ENCODE measurements at places on chromosomes 7 and 10.
A peak's percentile ranks its signal among the peaks of the same experiment; 100 is the strongest.

- no peak for DNase-seq
These were observed 447.3 kb upstream of the NRP1 start for GRCh38 chr10:33781606-33782395.

GRCh38 chr7:34463830-34464229 lies 194.2 kb upstream of the NPSR1 start:
- DNase-seq: peak; percentile 30

- DNase-seq: peak; percentile 31
These were observed 279.8 kb downstream of the SEC23IP start for GRCh38 chr10:120172356-120172755.

DNA sequence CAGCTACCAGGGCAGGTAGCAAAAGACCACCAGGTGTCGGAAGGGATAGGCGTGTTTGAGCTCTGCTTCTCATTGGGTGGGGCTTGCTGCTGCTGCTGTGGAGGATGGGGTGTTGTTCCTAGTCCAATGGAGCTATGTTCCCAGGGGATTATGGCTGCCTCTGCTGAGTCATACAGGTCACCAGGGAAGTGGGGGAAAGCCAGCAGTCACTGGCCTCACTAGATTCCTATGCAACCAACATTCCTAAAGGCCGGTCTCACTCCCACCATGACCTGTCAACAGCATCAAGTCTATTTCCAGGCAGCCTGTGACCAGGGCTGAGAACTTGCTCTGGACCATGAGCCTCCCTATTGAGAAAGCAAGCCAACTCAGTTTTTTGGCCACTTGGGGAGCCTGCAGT lies 1160.8 kb downstream of the REEP3 start:
- DNase-seq: peak; percentile 41

DNA sequence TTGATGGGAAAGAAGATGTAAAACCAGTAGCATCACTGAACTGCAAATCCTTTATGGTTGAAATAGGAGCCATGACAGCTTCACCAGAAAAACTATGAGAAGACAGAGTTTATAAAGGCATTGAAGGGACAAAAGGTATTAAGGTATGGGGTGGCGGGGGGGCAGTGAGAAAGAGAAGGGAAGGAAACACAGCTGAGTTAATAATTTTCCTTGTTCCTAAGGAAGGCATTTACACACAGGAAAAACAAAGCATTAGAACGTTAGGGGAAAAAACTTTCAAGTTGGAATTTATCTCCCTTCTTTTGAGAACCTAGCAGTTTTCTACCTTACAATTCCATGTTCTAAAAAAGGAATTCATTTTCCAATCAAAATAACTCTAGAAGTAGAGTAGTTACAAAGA lies 4.4 kb downstream of the LARP4B start:
- DNase-seq: peak; percentile 26

- no peak for DNase-seq
These were observed 15.8 kb upstream of the LYZL2 start for GRCh38 chr10:30645340-30645827.

DNA sequence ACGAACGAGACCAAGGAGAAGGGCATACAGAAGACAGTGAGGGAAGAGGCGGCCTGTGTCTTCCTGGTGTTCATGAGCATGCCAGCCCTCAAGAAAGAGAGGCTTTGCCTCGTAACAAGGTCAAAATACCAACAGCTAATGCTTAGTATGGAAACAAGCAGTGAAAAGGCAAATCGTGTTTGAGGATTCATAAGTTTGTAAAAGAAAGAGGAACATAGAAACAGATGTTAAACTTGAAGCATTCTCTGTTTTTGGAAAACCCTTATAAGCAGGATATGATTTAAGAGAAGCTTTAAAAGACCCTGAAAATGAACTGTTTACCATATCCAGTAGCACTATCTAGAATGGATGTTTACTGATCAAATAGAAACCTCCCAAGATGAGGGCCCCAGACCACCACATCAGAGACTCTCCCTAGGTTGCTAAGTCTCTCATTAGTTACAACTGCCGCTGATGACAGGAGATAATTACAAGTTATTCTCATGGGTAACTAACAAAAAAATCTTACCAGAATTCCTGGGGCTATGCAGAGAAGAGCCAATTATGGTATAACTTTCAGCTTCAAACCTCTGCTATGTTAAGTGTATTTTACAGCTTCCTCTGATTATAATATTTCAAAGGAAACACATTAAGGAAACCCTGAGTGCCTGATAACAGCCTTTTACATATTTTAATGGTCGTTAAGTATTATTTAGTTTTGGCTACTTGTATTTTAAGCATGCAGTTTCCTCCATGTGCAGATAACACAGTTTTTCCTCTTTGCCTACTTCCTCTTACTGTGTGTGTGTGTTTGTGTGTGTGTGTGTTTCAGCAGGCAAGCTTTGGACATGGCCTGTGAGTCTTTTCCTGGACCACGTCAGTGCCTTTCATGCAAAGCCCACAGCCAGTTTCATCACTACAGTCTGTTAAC lies 17.9 kb downstream of the JCAD start:
- no peak for DNase-seq

DNA sequence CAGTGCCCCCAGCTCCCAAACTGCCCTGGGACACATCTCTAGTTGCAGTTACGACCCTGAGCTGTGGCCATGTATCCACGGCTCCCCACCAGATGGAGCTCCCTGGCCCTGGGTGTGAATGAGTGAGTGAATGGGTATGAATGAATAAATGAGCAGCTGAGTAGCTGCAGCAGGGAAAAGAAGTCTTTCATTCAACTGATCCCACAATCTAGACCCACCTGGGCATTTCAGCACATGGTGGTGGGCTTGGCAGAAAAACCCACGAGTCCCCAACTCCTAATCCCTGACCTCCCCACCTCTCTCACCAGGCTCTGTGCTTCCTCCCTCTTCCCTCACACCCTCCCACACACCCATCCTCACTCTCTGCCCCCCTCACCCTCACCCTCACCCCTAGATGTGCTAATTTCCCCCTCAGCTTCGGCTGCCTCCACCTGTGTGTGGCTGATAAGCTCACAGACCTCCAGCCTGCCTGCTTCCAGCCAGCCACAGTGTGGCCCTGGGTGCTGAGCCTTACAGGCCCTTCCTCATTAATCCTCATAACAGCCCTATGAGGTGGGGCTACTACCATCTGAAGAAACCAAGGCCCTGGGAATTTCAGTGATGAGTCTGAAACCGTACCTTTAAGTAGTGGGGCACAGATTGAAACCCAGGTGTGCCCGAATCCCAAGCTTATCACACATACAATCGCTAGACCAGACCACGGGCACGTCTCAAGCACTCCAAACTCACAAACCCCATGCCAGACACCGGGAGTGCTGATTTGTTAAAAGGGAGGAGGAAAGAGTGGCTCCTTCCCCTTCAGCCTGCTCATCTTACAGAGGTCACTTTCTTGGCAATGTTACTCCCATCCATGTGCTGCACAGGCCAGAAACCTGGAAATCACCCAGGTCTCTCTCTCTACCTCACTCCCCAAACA lies 2.2 kb upstream of the ATP6V1F start:
- DNase-seq: no peak

DNA sequence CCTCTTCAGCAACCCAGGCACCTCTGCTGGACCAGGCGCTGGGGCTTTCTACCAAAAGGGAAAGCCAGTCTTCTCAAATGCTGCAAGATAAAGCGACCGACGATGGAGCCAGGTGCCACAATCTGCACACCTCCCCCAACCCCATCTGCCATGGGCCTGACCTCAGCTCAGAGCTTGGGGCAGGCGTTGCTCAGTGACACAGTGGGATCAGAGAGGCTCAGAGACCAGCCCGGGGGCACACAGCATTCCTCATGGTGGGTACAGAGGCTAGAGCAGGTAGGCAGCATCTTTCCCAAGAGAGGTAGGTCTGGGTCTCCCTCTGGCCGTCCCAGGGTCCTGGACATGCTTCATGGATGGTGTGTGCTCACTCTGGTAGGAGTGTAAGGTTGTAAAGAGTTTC lies 56.3 kb downstream of the ZMIZ1 start:
- no peak for DNase-seq

- DNase-seq: no peak
These were observed 9.3 kb downstream of the DIP2C start for GRCh38 chr10:680146-680545.

DNA sequence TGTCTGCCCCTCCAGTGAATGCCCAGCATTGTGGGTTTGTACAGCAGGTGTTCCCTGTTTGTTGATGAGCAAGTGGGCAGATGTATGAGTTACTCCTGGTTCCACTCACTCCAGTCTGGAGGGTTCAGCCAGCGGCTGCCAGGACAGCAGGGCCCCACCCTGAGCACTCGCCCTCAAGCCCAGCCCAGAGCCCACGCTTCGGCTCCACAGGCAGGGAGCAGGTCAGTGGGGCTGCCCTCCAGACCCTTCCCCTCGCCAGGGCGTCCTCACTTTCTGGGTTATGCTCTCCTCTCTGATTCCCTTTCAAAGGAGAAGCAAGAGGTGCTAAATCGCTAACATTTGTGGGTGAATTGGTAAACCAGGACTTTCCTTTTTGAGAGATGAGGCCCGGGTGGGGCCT lies 4.8 kb upstream of the VIPR2 start:
- no peak for DNase-seq

- no peak for DNase-seq
These were observed 42.3 kb upstream of the DUSP5 start for GRCh38 chr10:110455446-110455845.

GRCh38 chr7:47211519-47211973 lies 370.4 kb downstream of the TNS3 start:
- no peak for DNase-seq

GRCh38 chr7:125193263-125193662 lies 263.6 kb upstream of the POT1 start:
- DNase-seq: no peak

GRCh38 chr7:27971171-27971812 lies 209.3 kb downstream of the JAZF1 start:
- no peak for DNase-seq

GRCh38 chr10:122471531-122472177 lies 10.3 kb downstream of the HTRA1 start:
- no peak for DNase-seq

DNA sequence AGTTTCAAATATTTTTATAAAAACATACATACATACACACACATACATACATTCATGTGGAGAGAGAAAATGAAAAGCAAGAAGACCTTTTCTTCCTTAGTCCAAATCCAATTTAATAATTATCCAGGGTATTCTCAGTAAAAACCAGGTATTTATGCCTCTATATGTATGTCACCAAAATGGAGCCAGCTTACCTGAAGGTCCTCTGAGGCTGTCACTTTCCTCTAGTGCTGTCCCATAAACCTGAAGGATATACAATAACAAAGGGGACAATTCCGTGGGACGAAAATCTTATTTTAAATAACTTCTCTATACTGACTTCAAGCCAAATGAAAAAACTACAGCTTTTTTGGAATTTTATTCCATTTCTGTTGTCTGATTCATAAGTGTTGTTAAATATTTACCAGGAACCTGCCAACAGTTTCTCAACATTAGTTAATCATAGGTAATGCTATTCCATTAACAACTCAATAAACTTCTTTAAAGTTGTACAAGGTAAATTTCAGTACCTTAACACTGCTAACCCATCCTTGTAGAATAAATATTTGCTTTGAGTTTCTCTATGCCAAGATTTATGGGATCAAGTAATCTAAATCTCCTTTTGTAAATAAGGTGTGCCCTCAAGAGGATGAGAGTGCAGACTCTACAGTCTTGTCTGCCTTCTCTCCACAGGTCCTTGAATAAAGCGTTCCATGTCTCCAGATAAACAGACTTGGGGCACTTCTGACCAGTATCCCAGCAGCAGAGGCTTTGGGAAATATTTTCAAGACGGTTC lies 260.3 kb downstream of the AHR start:
- peak; percentile 70 for DNase-seq

- DNase-seq: no peak
These were observed 255.4 kb downstream of the ELMO1 start for GRCh38 chr7:37193087-37193774.
